Cortex of kidney (tissue), 1 donor: ENCODE measurements at places on chromosomes 7 and 10.

- no peak for DNase-seq
These were observed 6.9 kb downstream of the FRAT2 start for GRCh38 chr10:97327348-97328294.

GRCh38 chr10:115606741-115607140 is 513.6 kb downstream of the ATRNL1 start:
- no peak for DNase-seq

DNA sequence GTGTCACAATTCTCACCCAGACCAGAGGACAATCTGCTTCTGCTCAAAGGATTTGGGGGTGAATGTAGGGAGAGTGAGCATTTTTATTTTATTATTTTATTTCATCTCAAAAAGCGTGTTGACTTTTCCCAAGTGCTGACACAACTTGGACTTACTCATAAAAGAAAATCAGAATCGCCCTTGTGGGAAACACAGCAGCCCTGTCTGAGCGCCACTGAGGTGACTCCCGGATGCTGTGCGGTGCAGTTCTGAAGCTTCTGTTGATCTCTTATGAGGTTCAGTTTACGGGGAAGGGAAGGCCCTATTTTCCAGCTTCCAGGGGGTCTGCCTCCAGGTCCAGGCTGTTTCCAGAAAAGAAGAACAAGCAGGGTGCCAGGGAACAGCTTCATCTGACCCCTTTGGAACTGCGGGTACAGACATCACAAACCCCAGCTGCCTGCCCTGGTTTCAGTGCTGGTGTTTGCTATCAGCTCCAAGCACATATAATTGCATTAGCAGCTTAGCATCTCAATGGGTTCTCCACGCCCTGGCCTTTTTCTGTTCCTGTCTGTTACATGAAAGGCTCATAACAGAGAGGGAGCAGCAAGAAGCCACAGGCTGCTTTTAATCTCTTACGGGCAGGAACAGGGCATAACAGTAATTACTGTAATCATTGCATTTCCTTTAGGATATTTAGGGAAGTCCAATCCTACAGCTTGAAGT is 52.4 kb downstream of the PARP12 start:
- DNase-seq: no peak

- no peak for DNase-seq
These were observed 119.2 kb upstream of the NPVF start for GRCh38 chr7:25347360-25348066.

GRCh38 chr10:5404208-5405041 is at the start of gene TUBAL3:
TUBAL3 (minus strand) TSS chr10:5404828; CDS start chr10:5404792, 36 bp downstream.
- no peak for DNase-seq

- DNase-seq: no peak
These were observed 124.8 kb downstream of the ADCY1 start for GRCh38 chr7:45699015-45699309.

- DNase-seq: no peak
These were observed 284.5 kb upstream of the SEMA3D start for GRCh38 chr7:85471307-85471706.

- DNase-seq: no peak
These were observed 596.6 kb downstream of the SDK1 start for GRCh38 chr7:3897430-3898372.

- DNase-seq: no peak
These were observed 2.5 kb downstream of the RASSF4 start for GRCh38 chr10:44961931-44962750.

DNA sequence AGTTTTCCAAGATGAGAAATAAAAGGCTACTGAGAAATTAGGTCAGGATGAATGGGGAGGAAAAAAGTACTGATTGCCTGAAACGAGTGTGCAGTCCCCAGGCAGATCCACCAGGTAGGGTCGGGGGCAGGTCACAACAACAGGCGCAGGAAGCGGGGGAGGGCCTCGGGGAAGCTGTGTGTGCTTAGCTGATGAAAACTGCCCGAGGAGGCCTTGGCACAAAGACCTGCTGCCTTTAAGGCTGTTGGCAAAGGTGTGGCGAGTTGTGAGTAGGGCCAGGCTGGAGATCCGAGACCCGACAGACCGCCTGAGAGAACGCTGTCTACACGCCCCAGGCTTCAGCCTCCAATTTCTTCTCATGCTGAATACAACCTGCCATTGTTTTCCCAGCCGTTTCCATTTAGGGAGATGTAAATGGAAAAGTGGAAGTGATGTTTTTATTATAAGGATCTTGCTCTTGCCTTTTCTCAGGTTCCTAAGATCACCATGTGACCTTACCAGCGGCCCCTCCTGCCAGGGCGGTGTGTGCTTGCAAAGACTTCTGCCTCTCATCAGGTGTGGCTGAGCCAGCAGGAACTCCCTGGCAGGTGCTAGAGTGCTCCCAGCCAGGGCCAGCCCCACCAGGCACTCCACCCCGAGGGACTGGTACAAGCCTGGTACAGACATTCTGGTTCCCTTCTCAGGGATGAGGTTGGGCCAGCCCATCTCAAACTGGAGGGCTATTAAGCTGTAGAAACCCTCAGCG is 60.8 kb downstream of the DLG5 start:
- no peak for DNase-seq

DNA sequence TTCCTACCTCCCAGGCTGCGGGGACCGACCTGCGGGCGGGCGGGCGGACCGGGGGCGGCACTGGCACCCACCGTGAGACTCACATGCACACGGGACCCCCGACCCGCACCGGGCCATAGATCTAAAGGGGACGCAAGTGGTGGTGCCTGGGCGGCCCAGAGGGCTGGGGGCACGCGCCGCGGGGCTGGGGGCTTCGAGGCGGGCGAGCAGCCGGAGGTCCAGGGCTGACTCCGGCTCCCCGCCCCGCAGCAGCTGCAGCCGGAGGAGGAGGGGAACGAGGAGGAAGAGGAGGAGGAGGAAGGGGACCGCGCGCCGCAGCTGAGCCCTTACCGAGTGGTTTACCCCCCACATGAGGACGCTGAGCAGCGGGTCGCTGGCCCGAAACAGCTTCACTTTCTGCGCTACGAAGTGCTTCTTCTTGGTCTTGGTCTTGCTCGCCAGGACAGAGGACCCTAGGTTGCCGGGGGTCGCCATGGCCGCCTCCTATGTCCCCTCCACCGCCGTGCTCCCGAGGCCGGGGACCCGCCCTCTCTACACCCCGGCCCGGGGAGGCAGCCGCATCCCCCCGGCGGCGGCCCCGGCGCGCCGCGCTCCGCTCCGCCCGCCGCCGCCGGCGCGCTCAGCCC is 412 bp downstream of the PIP4K2A start:
- DNase-seq: no peak

DNA sequence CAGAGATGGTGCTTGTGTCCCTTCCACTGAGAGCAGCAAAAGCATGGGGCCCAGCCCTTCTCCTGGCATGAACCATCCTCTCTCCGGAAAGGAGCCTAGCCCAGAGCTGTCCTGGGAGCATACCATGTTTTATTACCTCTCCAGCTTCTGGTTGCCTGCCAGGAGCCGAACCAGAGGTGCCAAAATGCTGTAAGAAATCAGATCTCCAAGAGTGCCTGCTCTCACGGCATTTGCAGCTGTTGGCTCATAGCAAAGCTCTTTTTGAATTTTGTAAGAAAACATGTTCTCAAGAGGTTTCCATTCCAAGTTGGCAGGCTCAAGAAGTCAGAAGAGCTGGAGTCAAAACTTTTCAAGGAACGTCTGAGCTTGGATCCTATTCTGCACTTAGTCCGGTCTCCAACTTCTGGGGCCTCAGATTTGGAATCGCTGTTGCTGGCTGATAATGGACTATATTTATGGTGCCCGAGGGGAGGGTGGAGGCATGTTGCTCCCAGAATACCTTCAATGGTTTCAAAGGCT is 211.7 kb upstream of the MKI67 start:
- DNase-seq: no peak

DNA sequence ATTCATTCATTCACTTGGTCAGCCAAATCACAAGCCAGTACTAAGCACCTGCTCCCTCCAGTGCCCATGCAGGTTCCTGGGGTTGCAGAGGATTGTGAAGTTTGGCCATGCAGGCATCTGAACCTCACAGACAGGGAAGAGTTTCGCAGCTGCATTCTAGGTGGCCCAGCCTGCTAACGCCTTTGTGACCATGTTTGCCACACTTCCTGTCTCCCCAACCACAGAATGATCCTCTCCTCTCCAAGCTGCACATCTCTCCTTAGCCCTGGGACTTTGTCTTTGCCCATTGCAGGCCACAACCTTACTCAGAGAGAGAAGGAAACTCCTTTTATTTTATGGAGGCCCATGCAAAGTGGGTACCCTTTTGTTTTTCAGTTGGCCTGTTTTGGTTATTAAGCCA is 31.8 kb downstream of the EPDR1 start:
- no peak for DNase-seq

- DNase-seq: no peak
These were observed 241.3 kb downstream of the FANK1 start for GRCh38 chr10:126137562-126138221.

- no peak for DNase-seq
These were observed 304.2 kb downstream of the PCDH15 start for GRCh38 chr10:54496852-54497251.

DNA sequence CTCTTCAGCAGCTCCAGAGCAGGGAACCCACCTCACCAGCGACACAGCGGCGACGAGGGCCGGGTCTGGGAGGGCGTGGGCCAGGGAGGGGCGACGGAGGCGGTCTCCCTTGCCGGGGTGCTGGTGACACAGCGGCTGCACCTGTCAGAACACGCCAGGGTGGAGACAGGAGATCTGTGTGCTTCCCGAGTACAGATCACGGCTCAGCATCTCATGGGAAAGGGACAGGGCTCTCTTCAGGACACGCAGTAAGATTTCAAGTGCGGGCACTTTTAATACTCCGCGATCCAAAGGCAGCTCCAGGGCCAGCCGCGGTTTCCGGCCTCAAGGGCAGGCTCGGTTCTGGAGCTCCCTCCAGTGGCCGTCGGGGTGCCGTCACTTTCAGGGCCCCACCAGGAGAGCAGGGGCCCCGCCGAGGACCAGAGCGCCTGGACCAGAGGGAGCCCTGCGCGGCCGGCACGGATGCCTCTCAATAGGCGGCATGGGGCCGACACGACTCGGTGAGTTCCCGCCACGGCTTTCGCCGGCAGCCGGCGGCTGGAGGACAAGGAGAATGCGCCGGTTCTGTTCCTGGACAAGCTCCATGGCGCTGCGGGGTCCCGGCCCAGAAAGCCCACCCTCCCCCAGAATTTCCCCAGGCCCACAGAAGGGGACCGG is 21.4 kb downstream of the GPR146 start:
- no peak for DNase-seq

- DNase-seq: no peak
These were observed 451.4 kb upstream of the VSTM2A start for GRCh38 chr7:54090652-54091213.

DNA sequence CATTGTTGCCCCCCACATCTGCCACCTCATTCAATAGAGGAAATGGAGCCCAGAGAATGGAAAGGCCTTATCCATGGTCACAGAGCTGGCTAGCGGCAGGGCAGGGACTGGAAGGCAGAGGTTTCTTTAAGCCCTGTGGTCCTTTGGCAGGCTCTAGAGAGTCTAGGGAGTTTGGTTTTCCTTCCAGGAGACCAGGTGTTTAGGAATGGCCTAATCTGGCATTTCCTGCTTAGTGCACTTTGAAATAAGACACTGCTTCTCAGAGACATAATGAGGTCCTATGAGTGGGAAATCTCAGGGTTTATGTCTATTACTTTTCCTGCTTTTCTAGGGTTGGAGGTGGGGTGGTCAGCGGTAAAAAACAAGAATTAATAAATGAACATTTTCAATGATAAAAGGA is 6.1 kb downstream of the MARVELD1 start:
- no peak for DNase-seq

- DNase-seq: no peak
These were observed 2.0 kb downstream of the NRP1 start for GRCh38 chr10:33332183-33333065.

GRCh38 chr7:31398815-31399214 is 58.3 kb upstream of the NEUROD6 start:
- no peak for DNase-seq

- DNase-seq: no peak
These were observed 211.7 kb downstream of the CCSER2 start for GRCh38 chr10:84540022-84540616.

GRCh38 chr10:60384011-60384410 is 5.7 kb downstream of the ANK3 start:
- DNase-seq: no peak

DNA sequence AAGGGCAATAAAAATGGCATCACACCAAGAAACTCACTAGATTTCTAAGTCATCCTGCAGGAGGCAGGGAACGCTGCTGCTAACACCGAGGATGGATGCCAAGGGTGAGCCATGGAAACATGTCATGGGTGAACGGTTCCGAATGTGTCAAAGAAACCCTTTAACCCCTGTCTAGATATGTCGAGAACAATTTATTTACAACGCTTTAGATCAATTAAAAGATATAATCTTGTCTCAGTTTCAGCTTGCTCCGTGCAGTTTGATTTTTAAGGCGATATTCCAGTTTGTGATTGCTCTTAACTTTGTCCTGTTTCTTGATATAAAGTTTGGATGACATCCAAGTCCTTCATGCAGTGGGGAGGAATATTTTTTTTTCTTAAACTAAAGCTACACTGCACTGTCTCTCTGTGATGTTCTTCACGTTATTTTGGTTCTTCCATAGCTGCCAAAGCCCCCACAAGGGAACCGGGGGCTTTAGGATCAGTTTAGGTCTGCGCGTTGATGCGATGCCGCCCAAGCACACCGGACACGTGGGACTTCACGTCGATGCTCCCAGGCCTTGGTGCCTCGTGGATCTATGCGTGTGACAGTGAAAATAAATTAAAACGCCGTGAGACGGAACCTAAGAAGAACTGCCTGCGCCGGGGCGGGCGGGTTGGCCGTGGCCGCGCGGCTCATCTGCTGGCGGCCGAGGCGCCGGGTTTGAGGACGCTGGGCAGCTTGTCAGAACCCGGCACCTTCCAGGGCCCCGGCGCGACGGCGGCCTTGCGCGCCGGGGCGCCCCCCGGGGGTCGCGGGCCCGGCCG is 220.3 kb downstream of the PHTF2 start:
- DNase-seq: no peak

DNA sequence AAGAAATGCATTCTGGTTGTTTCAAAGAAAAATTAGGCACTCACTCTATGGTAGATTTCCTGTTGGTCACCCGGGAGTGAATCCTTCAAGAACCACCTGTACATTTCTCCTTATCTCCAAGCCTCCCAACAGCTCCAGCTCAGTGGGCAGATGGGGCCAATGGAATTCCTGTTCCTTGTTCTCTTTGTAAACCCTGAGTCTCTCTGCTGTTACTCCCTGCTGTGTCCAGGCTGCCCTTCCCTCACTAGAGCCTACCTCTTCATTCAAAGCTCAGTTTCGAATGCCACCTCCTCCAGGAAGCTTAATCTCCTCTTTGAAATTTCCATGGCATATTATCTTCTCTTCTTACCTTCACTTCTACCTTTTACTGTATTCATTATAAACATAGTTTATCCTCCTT is 3.5 kb upstream of the BMPER start:
- DNase-seq: no peak

GRCh38 chr7:74290981-74291441 is 1.8 kb downstream of the CLIP2 start:
- DNase-seq: no peak

- DNase-seq: no peak
These were observed 59.0 kb downstream of the PALD1 start for GRCh38 chr10:70537398-70538194.

DNA sequence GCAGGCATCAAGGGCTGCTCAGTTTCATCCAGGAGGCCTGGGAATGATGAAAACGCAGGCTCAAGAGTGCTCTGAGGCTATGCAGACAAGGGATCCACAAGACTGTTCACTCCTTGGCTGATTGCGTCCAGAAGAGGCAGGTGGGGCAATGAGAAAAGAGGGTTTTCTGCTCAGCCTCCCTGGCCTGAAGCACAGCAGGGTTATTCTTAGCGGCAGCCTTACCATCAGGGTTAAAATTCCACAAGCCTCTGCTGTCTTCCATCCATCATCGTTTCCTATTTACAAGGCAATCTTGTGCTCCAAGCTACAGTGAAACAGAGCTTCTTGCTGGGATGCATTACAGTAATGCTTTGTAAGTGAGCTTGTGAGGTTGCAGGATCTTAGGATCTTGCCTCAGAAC is 129.4 kb upstream of the SHH start:
- no peak for DNase-seq
